ENCODE measurements at places on chromosomes 12 and 14. TPM values are rescaled to one million over a fixed set of nuclear protein-coding genes. Genes with fewer than 3 reads are reported as not detected.

Gene RPL36AL
- polyA plus RNA-seq, result 505 TPM

Gene KRT82
- polyA plus RNA-seq, result not detected

Gene RPL10L
- polyA plus RNA-seq, result not detected

Gene MTERF2
- polyA plus RNA-seq, result 47.6 TPM

Gene HSPB8
- 16.1 TPM for polyA plus RNA-seq

Gene IAPP
- not detected for polyA plus RNA-seq

Gene TAS2R13
- 0.20 TPM for polyA plus RNA-seq

Gene ALG10B
- polyA plus RNA-seq, result 4.0 TPM

Gene PLEK2
- polyA plus RNA-seq, result not detected

Gene CLEC6A
- polyA plus RNA-seq, result not detected

Gene GPD1
- 3.1 TPM for polyA plus RNA-seq

Gene FRMD6
- polyA plus RNA-seq, result 2.0 TPM

Gene RNF212B
- polyA plus RNA-seq, result not detected

Gene CIDEB
- 3.6 TPM for polyA plus RNA-seq
